Activated naive CD4-positive, alpha-beta T cell treated with anti-CD3 and anti-CD28 coated beads, Interleukin-2, amount 50 U/mL, for 16 hours (primary cell): ENCODE measurements at places on chromosomes 4 and X.
A peak's percentile ranks its signal among the peaks of the same experiment; 100 is the strongest.

GRCh38 chr4:164509951-164510350 is 244.0 kb upstream of the SMIM31 start:
- DNase-seq, result no peak

DNA sequence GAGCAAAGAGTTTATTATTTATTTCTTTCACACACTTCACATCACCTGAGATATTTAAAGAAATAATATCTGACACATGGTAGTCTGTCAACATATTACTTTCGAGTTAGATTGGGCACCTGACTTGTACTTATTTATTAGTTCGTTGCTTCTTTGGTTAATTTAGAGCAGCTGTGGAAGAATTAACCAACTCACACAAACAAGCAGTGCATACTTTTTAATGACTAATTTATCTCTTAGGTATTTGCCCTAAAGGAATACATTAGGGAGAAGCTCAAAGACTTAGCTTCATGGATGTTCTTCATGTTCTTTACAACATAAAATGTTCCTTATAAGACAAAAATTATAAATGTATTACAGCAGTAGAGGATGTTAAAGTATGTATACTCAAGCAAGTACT is 242.9 kb downstream of the ARHGAP24 start:
- DNase-seq, result no peak

DNA sequence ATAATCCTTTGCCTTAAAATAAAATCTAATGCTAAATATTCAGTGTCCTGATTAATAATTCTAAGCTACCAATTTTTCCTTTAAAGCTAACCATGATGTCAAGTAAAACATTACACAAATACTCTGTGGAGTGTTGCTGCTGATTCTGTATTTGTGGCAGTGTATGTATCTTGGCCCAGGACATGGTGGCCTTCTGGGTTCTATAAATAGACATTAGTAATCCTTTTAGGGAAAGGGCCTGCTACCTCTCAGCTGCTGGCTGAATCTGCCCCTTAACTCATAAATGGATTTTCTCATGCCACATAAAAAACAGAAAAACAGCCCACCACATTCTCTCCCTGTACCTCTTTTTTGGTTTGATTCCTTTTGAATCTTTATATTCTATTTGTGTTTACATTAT is 1.2 kb upstream of the XK start:
- DNase-seq, result no peak

DNA sequence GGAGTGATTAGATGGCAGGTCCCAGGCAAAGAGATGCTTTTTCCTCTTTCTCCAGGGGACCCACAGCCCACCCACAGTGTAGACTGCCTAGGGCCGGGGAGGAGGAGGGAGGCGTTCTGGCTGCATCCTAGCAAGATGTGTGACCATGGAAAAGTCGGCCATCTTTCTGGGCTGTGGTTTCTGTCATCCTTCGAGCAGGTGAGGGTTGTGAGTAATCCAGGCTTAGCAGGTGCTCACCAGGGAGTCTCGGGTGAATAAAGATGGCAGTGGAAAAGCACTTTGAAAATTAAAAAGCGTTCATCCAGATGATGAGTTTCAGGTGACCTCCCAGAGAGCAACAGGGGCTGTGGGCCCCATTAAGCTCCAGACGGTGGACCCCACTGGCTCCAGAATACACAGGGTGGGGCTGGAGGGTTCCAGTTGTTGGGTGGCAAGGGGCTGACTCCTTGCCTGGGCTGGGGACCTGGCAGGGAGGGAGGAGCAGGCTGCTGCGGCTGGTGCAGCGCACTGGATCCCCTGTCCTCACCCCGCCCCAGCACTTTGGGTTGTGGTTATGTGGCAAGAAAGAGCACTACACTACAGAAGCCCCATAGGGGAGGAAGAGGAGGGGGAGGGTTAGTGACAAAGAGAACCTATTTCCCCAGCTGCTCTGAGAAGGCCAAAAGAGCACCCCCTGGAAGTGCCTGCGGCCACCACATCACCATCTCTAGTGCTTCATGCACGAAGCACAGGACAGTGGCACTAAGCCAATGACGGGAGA is 23.7 kb downstream of the ELF4 start:
- DNase-seq, result peak; percentile 52

DNA sequence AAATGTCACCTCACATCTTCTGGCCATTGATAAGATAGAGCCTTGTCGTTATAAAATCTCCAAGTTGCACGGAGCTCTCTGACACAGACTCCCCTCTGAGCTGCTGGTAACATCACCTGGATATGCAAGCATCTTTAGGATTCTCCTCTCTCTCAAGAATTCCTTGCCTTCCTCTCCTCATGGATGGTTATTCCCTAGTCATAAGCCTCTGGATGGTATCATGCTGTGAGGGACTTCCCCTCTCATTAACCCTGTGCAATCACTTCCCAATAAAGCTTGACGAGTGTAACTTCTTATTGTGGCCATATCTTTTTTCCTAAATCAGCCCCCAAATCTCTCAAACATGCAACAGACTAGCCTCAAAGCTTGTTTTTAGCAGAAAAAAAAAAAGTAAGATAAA is 1057.0 kb upstream of the SLIT2 start:
- no peak for DNase-seq

- no peak for DNase-seq
These were observed 1960.1 kb upstream of the ADGRL3 start for GRCh38 chr4:59240011-59240410.

- DNase-seq, result no peak
These were observed 4.7 kb upstream of the FATE1 start for GRCh38 chrX:151711154-151711553.

GRCh38 chr4:102596532-102596931 is 95.4 kb downstream of the NFKB1 start:
- DNase-seq, result no peak

DNA sequence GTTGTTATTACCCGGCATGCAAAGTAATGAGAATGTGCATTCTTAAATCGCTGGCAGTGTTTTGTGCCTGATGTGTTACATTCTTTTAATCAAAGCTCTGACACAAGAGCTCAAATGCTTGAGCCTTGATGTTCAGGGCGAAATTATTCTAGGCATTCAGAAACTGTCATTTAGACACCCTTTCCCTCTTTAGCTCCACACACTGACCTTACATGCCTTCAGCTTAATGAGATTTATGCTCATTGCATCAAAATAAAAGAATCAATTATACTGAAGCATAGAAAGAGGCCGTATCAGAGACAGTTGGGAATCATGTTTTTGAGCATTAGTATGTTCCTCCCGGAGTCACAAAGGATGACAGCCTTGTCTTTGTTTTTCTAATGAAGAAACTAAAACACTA is 56.7 kb downstream of the FAM114A1 start:
- DNase-seq, result no peak

- DNase-seq, result no peak
These were observed 1424.9 kb upstream of the PCDH7 start for GRCh38 chr4:29295280-29295679.

GRCh38 chr4:6876440-6876839 is 33.2 kb upstream of the TBC1D14 start:
- no peak for DNase-seq

DNA sequence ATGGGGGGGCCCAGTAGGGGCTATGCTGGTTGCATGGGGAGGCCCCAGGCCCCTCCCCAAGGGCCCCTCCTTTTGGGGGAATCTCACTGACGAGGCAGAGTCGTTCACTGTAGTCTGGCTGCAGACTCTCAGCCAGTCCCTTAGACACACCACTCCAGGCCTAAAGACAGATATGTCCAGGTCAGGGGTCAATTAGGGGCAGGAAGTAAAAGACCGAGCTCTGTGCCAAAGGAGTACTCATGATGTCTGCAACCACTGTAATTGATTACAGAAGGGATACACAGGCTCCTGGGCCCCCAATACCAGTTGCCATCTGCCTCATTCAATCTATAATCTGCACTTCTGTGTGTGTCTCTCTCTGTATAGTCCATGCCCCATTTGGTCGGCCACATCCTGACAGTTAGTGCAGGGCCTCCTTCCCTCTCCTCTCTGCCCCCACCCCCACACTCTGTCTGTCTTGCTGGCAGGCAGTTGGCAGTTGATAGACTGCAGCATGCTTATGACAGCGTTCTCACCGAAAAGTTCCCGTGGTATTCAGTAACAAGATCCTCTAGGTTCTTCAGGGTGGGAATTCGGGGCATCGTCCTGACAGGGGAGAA is 1.3 kb upstream of the CXorf65 start:
- DNase-seq, result peak; percentile 23

GRCh38 chr4:128812442-128813235 is 3.1 kb downstream of the JADE1 start:
- peak; percentile 38 for DNase-seq

DNA sequence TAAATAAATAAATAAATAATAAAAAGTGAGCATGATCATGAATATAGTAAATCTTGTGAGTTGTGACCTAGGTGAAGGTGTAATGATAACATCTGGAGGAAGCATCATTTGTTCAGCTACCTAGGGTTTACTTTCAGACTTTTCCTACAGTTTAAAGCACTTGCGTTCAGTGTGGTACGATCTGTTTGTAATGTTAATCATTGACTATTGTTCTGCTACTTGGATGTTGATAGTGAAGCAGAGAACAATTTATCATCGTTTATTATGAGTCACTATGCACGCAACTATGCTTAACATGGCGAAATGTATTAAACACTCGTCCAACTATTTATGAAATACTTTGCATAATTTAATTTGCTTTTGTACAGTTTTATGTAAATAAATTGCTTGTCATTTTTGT is 426.2 kb downstream of the PCDH7 start:
- DNase-seq, result no peak

- DNase-seq, result no peak
These were observed 80.5 kb downstream of the FAM53A start for GRCh38 chr4:1603413-1604135.

DNA sequence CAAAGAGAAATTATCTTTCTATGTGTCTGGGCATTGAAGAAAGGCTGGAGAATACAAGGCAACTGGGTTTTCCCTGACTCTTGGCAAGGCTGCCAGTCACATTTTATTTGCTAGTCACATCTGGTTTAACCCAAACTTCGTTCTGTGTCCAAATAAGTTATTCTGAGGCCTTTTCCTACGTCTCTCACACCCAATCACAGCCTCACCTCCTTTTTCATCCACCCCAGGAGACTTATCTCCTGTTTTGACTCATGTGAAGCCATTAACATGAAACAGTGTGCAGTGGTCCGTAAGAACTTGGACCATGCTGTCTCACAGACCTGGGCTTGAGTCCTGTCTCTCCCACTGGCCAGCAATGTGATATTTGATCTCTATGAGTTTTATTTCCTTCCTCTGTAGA is 59.3 kb downstream of the CNGA2 start:
- DNase-seq, result no peak

- no peak for DNase-seq
These were observed 122.3 kb upstream of the TMEM164 start for GRCh38 chrX:109880629-109881028.

- no peak for DNase-seq
These were observed 29.2 kb downstream of the CLRN2 start for GRCh38 chr4:17544205-17544604.

- DNase-seq, result no peak
These were observed 7.4 kb downstream of the LPAR4 start for GRCh38 chrX:78754917-78755316.

DNA sequence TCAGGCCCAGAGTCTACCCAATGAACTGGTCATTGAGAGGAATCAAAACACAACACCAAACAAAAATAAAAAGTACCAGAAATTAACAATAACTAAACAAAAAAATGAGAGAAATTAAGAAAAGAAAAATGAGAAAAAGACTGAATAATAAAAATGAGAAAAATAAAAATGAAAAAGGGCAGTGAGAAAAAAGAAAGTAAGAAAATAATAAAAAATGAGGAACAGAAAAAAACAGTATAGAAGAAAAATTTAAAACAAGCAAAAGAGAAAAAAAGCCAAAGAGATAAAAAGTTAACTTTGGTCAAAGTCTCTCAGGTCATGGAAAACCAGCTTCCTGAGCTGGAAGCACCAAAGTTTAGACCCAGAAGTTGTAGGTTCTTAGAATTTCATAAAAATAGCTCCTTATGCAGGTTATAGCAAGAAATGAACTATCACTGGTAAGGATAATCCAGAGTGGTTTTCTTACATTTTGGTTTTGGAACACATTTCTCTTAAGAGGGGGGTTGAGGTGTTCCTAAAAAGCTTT is 51.0 kb upstream of the WDR17 start:
- DNase-seq, result no peak

DNA sequence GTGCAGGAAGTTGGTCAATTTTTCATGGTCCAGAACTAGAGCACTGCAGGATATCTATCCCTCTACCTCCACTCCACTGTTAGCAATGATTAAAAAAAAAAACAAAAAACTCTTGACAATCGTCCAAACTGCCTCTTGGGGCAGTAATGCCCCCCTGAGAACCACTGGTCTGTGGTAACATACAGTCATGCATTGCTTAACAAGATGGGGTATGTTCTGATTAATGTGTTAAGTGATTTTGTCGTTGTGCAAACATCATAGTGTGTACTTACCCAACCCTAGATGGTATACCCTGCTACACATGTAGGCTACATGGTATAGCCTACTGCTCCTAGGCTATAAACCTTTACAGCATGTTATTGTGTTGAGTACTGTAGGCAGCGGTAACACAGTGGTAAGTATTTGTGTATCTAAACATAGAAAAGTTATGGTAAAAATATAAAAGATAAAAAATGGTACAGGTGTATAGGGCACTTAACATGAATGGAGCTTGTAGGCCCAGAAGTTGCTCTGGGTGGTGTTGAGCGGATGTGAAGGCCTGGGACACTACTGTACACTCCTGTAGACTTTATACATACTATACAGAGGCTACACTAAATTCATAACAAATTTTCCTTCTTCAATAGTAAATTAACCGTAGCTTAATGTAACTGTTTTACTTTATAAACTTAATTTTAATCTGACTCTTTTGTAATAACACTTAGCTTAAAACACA is 34.1 kb downstream of the ART3 start:
- DNase-seq, result no peak

DNA sequence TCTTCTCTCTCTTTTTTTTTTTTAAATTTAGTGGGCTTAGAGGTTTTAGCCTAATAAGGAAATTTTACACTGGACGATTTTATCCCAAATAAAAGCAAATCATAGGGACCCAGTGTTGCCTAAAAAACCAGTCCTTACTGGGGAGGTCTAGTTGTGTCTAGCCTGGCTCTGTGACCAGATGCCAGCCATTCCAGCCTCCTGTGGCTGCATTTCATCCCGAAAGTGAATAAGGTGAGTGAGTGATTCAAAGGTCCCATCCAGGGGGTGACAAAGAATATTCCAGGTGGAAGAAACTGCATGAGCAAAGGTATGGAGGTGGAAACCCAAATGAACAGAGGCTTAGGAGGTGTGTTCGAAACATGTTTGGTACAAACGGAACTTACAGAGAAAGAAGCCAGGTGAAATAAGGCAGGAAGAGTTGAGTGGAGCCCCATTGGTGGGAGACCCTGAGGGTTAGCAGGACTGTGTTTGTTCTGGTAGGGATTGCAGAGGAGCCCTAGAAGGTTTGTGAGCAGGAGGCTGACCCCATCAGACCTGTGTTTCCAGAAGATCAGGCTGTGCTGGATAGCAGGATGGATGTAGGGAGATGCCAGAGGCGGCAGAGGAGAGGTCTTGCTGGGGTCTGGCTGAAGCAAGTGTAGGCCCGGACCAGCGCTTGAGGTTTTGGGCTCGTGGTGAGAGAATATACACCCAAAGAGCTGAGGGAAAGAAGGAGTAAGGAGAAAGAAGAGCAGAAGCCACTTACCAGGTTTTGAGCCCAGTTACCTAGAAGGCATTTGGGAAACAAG is 31.6 kb downstream of the PTTG2 start:
- DNase-seq, result no peak

- DNase-seq, result no peak
These were observed 46.8 kb downstream of the SULT1B1 start for GRCh38 chr4:69713593-69713992.
